Amniotic epithelial cell (primary cell): ENCODE measurements at places on chromosomes 5 and 9.
A peak's percentile ranks its signal among the peaks of the same experiment; 100 is the strongest.

- DNase-seq = no peak
These were observed 19.7 kb downstream of the C5orf15 start for GRCh38 chr5:133948721-133949120.

GRCh38 chr5:77181596-77182304 lies 28.7 kb upstream of the PDE8B start:
- DNase-seq = no peak

- DNase-seq = no peak
These were observed 122.3 kb downstream of the NR3C1 start for GRCh38 chr5:143281226-143281625.

DNA sequence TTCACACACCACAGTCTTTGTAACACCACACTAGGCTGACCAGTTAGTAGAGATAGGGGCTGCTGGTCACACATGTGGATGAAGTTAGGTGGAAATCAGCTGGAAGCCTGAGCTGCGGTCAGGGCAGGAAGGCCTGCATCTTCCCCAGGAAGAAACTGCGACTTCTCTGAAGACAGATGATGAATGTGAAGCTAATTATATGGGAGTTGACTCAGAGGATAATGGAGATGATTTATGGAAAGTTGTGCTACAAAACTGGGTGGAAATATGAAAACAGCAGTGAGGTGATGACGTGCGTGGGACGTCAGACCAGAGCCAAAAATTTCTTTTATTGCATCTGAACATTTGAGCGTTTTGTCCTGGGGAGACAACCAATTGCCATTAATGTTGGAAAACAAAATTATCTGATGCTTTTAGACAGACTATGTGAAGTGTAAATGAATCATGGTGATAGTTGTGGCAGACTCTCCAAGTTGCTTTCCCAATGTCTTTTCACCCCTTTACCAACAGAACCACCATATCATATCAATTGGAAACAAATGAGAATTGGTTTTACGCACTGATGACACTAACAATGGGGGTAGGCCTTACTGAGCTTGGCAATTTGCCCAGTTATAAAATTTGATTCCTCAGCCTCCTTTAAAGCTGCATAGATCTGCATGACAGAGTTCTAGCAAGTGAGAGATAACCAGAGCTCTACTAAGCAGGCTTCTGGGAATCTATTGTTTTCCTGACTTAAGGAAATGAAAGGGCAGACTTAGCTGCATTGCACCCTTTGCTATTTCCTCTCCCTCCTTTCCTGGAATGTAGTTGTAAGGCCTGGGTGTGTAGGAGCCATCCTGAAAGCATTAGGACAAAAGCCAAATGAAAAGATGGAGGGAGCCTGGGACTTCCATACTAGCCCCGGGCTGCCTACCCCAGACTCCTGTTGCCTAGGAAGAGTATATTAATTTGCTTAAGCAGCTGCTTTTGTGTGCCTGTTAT lies 84.0 kb downstream of the RAB3C start:
- peak; percentile 1 for DNase-seq

- peak; percentile 7 for DNase-seq
These were observed 207.9 kb downstream of the CNTLN start for GRCh38 chr9:17342696-17343095.

- DNase-seq = peak; percentile 84
These were observed 31.5 kb downstream of the VAV2 start for GRCh38 chr9:133960568-133961129.

GRCh38 chr9:102950346-102950745 lies 44.8 kb upstream of the CYLC2 start:
- DNase-seq = peak; percentile 1

DNA sequence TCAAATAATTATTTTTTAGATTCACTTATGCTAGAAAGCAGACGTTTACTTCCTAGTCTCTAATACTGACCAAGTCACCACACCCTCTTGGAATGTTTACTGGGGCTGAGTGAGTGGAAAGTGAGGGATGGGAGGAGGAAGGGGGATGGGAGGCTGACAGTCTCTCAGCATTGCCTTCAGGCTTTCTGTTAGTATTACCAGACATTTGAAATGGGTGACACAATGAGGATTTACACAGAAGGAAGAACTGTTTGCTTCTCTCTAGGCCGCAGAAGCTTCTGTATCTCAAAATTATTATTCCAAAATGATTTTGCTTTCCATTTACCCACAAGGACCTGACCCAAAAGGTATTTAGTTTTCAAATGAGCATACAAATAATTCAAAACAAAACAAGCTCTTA lies 232.8 kb upstream of the ZNF608 start:
- peak; percentile 44 for DNase-seq

DNA sequence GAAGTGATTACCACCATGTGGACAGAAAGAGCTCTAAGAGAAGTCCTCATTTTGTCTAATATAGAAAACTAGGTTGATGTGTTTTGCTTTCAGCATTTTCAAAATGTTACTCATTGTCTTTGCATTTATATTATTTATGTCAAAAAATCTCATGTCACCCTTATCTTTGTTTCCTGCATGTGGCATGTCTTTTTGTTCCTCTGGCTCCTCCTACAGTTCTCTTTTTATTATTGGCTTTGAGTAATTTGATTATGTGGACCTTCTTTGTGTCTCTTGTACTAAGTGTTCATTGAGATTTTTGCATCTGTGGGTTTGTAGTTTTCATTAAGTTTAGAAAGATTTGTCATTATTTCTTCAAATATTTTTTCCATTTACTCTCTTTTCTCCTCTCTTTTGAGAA lies 58.8 kb downstream of the GNG10 start:
- no peak for DNase-seq

DNA sequence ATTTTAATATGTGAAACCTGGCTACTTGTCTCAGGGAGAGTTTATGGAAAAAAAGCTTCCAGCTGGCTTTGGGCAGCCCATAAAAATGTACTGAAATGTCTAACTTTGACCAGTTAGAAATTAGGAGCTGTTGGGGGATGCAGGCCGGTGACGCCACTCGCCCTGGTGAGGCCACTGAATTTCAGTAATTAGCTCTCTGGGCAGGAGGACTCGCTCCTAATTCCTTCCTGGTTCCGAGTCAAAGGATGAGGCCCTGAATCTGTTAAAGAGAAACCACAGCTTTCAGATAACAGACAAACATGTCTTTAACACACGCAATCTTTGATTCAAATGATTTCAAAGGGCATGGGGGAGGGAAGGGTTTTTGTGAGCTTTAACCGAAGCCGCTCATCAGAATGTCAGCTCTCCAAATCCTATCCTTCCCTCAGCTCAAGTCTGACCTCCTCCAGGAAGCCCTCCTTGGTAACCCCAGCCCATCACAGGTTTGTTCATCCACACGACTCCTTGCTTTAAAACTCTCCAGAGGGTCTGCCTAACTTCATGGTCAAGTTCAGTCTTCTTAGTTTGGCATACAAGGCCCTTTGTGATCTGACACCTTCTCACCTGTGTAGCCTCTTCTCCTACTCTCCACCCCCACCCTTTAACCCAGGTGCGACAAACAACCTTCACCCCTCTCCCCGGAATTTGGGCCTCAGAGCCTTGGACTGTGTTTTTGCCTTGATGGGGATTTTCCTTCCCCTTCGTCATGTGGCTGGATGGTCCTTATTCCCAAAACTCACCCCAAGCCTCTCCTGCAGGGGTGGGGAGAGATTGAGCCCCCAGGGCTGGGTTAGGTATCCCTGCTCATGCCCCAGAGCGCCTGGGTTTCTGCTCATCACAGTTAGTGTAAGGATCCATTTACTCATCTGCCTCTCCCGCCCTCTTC lies 13.6 kb upstream of the PHF19 start:
- peak; percentile 80 for DNase-seq

GRCh38 chr5:87150630-87151029 lies 117.1 kb upstream of the RASA1 start:
- DNase-seq = no peak

DNA sequence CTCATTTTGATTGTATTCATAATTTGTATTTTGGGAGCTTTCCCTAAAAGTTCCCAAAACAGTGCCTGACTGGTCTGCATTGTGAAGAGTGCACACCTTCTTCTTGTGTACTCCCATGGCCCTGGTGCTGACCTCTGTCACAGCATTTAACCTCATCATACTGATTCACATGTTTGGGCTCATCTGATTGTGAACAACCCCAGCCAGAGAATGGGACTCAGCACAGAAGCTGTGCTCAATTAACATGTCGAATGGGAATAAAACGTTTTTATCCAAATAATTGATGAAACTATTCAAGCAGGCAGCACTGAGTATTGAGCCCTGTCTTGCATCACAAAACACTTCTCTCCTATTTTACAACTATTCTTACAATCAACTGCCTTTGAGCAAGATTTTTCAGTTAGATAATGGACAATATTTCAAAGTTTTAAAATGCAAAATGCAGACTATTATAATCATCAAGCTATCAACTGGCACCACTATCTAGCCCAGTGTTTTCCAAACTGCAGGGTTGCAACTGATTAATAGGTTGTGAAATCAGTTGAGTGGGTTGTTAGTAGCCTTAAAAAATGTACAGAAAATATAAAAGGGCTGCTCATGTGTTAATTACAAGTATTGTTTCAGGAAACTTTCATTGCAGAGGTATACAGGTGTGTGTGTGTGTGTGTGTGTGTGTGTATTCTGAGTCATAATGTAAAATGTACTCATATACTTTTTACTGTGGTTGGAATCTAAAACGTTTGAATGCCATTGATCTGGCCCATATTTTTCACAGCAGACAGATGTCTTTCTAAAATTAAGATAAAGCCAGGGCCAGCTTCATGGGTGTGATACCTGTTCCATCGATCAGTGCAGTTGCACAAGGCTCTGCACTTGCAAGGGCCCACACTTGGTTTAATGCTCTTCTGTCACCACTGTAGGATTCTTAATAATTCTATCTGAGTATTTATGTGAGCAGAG lies 190.5 kb downstream of the PIK3R1 start:
- DNase-seq = no peak

GRCh38 chr5:180699042-180699441 lies 40.8 kb downstream of the OR2Y1 start:
- DNase-seq = no peak

GRCh38 chr9:134229466-134230091 lies 65.2 kb upstream of the RNU6ATAC start:
- no peak for DNase-seq

DNA sequence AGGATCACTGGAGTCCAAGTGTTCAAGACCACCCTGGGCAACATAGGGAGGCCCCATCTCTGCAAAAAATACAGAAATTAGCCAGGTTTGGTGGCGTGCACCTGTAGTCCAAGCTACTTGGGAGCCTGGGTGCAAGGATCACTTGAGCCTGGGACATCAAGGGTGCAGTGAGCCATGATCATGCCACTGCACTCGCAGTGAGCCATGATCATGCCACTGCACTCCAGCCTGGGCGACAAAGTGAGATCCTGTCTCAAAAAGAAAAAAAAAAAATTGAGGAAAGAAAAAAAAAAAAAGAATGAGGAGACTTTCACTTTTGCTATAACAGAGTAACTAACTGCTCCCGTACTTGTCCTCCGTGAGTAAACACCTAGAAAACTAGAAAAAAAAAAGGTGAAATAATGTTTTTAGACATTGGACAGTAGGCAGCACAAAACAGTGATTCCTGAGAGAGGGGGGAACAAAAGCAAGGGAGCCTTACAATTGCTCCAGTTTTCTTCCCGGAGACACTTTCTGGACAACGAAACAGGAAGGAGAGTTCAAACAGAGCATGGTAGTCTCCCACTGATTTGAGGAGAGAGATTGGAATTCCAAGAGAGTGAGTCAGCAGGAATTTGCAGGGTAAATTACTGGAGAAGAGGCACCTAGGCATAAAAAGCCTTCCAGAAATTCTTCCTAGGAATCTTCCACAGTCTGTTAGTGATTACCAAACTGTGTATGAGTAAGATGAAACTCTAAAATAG lies 6.9 kb upstream of the ZBTB5 start:
- peak; percentile 96 for DNase-seq

- no peak for DNase-seq
These were observed 2.6 kb downstream of the C9orf40 start for GRCh38 chr9:74949859-74950855.

DNA sequence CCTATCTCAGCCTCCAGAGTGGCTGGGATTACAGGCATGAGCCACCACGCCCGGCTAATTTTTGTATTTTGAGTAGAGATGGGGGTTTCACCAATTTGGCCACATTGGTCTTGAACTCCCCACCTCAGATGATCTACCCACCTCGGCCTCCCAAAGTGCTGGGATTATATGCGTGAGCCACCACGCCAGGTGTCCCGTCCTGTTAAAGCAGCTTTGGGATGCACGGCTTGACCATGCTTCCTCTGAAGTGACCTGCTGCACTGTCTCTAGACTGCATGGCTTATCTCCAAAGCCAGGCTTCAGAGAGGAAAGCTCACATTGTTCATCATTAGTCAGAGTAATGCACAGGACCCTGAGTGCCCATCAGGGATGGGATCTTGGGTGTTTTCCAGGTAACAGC lies 45.4 kb downstream of the SEMA4D start:
- no peak for DNase-seq

DNA sequence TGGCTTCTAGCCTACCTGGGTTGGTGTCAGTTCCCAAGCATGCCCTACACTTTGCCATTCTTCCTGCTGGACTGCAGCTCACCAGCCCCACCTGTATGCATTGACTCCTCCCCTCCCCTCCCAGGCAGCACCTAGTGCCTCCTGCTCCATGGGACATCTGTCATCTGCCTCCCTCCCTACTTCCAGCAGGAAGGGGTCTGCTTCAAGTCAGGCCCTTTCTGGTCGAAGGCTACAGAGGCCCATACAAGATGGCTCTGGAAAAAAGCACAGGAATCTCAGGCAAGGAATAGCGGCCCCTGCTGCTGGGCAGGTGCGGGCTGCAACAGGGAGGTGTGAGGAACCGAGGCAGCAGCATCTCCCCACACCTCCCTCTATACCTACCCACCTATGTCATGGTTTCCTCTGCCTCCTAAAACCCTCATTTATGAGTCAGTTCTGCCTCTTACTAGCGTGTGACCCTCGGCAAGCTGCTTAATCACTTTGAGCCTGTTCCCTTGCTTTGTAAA lies 19.7 kb downstream of the WWC1 start:
- no peak for DNase-seq

DNA sequence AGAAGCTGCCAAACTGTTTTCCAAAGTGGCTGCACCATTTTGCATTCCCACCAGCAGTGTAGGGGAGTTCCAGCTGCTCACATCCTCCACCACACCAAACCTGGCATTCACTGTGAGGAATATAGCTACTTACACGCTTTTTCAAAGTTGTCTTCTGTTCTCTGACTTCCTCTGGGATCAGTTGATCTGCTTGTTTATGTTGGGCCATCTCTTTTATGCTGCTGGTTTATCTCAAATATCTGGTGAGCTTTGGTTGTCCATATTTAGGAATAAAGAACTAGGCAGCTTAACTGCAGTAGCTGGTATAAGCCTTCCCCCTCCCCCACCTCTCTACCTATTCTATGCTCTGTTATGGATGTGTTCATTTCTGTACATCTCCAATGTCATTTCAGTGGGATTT lies 8.5 kb upstream of the ZNF79 start:
- no peak for DNase-seq

GRCh38 chr9:84121991-84122523 lies 141.5 kb downstream of the RMI1 start:
- peak; percentile 70 for DNase-seq

DNA sequence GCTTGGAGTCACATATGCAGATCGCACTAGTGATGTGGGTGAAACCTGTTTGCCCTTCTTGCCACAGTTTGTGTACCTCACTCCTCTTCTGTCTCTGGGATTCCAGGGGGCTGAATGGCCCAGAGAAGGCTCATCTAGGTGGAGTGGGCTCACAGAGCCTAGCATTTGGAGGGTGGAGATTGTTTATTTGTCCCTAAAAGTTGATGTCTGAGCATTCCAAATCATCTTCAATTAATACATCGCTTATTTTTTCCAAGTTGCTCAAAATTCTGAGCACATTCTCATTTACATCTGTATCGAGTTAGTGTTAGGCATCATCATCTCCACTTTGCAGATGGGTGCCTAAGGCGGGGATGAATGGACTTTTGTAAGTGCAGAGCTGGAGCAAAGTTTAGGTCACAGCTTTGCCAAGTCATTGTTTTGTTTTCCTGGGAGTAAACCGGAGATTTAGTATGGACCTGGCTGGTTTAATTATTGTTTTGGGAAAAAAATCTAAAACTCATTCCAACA lies 2.0 kb downstream of the ABL1 start:
- no peak for DNase-seq
